ENCODE measurements at places on chromosomes 5 and 9. TPM values are rescaled to one million over a fixed set of nuclear protein-coding genes. Genes with fewer than 3 reads are reported as not detected.

WNT8A gene
- total RNA-seq = not detected

MEGF10 gene
- total RNA-seq = under 0.01 TPM

GLRX gene
- total RNA-seq = 8.6 TPM

DBH gene
- not detected for total RNA-seq

IL9 gene
- total RNA-seq = not detected

SPINK5 gene
- total RNA-seq = 0.52 TPM

MRPS27 gene
- total RNA-seq = 52.7 TPM

FOXD4L6 gene
- not detected for total RNA-seq

FOXD4 gene
- total RNA-seq = not detected

LCN15 gene
- not detected for total RNA-seq

RNF183 gene
- not detected for total RNA-seq

OLFM1 gene
- total RNA-seq = 7.8 TPM

OR13C3 gene
- total RNA-seq = not detected

FBN2 gene
- not detected for total RNA-seq

WWC1 gene
- 49.4 TPM for total RNA-seq

SLC25A2 gene
- not detected for total RNA-seq

ESM1 gene
- 0.52 TPM for total RNA-seq

ADRB2 gene
- 4.6 TPM for total RNA-seq

GPR151 gene
- not detected for total RNA-seq

Data from body of pancreas (tissue), 4 donors.